Activated CD8-positive, alpha-beta memory T cell treated with anti-CD3 and anti-CD28 coated beads for 1 hour (primary cell): ENCODE measurements at places on chromosomes 16 and 17.

- no peak for DNase-seq
Measured at GRCh38 chr17:5780476-5780875, 196.2 kb upstream of the NLRP1 start.

DNA sequence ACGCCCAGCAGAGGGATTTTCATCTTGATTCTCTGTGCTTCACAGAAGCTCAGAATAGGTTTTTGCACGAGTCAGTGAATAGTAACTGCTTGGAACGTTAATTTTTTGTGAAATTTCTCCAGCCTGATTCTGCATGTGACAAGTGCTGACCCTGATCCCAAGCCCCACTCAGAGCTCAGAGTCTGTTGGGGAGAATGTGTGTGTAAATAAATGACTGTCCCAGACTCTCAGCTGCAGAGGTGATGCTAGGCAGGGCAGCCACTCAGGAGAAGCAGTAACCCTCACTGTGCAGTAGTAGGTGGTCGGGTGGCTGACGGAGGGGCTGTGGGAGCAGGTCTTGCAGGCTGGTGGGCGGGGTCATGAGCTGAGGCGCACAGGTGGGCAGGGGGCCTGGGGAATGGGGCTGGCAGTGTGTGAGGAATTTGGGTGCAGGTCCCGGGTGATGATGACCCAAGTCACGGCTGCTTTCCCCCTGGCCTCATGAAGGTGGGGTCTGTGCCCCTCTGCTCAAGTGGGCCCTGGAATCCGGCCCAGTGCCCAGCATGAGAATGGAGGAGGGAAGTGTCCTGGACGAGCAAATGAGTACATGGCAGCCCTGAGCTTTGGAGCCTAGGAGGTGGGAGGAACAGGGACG lies 16.3 kb upstream of the FOXK2 start:
- DNase-seq, result no peak

- DNase-seq, result no peak
Measured at GRCh38 chr17:35900708-35901480, 20.7 kb upstream of the CCL5 start.

- no peak for DNase-seq
Measured at GRCh38 chr17:37327341-37328090, 48.3 kb upstream of the C17orf78 start.

DNA sequence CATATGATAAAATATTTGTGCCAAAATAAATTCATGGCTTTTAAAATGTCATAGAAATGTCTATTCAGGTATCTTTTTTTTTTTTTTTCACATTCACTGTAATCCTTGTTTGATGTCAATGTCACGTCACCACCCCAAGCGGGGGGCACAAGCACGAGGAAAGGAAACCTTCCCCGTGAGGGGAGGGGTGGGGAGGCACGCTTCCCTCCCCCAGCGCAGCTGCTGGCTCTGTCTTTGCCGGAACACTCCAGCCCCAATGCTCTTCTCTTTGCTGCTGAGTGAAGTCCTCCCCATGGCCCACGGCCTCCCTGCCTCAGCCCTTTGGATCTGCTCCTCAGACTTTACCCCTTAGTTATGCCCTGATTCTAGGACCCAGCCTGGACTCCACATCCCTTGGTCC lies 1.5 kb downstream of the SLC35G3 start:
- DNase-seq, result no peak

DNA sequence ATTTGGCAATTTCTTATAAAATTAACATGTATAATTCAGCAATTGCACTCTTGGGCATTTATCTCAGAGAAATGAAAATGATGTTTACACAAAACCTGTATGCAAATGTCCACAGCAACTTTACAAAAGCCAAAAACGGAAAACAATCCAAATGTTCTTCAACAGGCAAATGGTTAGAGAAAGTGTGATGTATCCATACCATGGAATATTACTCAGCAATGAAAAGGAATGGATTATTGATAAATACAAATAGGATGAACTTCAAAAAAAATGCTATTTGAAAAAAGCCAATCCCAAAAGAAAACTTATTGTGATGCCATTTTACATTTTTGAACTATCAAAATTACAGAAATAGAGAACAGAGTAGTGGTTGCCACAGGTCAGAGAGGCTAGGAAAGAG lies 37.2 kb upstream of the ABCA10 start:
- DNase-seq, result no peak

GRCh38 chr17:27817731-27818130 lies 17.4 kb upstream of the NOS2 start:
- DNase-seq, result no peak

DNA sequence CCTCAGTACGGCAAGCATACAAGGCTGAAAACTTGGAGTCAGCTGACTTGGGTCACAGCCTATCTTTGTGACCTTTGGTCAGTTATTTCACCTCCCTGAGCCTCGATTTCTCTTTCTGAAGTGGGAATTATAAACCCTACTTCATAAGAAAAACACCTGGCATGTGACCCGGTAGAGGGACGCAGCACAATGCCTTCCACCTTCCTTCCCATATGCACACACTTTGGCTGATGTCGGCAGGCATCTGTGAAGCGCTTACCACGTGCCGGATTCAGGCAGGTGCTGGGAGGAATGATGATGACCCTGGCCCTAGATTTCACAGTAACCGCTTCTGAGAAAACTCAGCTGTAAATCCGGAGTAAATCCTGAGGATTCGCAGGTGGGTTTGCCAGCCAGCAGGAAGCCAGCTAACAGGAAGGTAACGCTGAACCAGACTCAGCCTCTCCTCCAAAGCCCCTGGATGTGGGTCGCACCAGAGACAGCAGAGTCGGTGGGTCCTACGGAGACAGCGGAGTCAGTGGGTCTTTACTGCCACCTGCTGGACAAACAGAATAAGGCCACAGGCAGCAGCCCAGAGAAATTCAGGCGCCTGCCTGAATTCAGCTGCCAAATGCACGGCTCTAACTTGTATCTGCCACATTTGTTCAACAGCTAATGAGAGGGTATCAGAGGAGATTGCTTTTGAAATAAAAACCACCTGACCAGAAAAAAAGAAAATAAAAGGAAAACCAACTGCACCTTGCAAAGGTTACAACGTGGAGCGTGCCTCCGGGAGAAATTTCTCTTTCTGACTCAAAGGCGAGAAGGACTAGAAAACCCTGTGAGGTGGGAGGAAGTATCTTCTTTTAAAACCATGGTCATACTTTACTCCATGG lies 16.6 kb downstream of the COPRS start:
- no peak for DNase-seq

- no peak for DNase-seq
Measured at GRCh38 chr17:79793924-79794304, 3.0 kb downstream of the CBX8 start.

GRCh38 chr17:78912082-78912481 lies 9.1 kb upstream of the CEP295NL start:
- DNase-seq, result no peak

DNA sequence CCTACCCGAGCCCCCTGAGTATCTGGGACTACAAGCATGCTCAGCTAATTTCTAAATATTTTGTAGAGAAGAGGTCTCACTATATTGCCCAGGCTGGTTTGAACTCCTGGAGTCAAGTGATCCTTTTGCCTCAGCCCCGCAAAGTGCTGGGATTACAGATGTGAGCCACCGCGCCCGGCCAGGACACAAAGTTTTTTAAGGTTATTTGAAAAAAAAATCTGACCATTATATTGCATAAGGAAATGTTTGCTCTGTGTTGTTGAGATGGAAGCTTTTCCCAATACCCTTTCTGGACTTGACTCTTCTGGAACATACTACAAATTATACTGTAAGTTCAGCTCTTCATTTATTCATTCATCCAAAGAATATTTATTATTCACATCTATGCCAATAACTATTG lies 133.3 kb upstream of the TMEM97 start:
- DNase-seq, result no peak

DNA sequence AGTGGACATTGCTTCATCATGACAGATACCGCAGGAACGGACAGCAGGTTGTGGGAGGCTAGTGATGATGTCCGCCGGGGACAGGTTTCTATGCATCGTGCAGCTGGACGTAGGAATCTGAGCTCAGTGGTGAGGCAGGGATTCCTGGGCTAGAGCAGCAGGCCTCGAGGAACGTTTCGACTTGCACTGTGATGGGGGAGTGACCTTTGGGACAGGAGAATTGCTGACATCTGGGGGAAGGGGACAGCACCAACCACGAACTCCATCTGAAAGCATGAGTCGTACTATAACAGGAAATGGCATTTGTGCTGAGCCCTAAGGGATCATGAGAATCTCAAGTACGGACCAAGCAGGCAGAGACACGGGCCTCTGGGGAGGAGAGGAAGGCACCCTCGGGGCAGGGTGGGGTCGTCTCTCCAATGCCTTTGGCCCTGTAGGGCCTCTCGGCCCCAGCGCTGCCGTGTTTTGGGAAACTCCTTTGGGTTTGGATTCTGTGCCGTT lies 65.8 kb upstream of the ENDOV start:
- DNase-seq, result no peak

- no peak for DNase-seq
Measured at GRCh38 chr17:1087381-1088241, 90.7 kb downstream of the TIMM22 start.

DNA sequence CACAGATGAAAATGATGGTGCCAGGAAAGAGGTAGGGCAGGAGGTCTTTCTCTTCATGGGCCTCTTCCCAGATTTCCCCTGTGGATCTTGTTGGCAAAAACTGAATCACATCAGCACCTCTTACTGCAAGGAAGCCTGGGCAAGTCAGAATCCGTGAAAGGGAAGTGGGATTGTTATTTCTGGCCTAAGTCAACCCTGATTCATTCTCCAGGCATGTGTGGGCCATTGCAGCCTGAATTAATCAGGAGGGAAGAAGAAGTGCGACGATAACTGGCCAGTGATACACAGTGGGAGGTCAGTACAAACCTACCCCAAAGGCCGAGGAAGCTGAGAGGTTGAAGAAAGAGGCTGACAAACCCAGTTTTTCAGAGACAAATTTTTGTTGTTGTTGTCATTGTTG lies 17.9 kb upstream of the NSMCE1 start:
- no peak for DNase-seq

DNA sequence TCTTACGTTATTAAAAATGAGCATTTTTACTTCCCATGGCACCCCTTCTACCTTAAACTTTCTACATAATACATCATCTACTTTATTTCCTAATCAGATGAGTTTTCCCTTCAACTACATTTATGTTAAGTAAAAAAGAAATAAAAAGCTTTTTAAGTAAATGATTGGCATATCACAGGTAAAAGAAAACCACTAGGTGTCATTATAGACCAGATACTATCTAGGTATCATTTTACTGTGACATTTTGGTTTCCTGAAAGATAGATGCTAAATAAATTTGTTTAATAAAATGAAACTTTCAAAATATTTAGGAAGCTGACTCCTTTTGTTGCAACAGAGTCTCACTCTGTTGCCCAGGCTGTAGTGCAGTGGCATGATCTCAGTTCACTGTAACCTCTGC lies 3.8 kb upstream of the CMTM1 start:
- DNase-seq, result no peak

- no peak for DNase-seq
Measured at GRCh38 chr17:68526548-68526947, 14.3 kb downstream of the PRKAR1A start.

- DNase-seq, result no peak
Measured at GRCh38 chr17:49078248-49078647, 54.3 kb upstream of the B4GALNT2 start.

- DNase-seq, result no peak
Measured at GRCh38 chr17:323181-323580, 29.4 kb downstream of the RPH3AL start.

- DNase-seq, result no peak
Measured at GRCh38 chr17:12509801-12510200, 155.9 kb upstream of the MYOCD start.

DNA sequence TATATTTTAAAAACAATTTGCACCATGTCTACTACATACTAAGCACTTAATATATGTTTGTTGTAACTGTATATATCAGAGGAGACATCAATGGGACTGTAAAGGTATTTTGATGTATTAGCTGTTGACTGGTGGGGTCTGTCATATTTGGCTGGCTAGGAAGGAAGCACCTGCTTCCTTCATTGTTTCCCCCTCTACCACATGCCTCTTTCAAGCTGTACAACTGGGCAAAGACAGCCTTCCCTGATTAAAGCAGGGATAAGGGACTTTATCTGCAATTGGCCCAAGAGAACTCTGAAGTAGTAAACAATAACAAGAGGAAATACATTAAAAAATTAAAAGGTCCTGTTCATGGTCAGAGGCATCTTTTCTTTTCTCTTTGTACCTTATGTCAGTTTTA lies 5.5 kb upstream of the SLFN12L start:
- no peak for DNase-seq

- DNase-seq, result no peak
Measured at GRCh38 chr17:38326996-38327792, 16.6 kb downstream of the GPR179 start.

- DNase-seq, result no peak
Measured at GRCh38 chr16:22770866-22771265, 43.1 kb upstream of the HS3ST2 start.

GRCh38 chr16:48231727-48232492 lies 12.2 kb upstream of the LONP2 start:
- no peak for DNase-seq

DNA sequence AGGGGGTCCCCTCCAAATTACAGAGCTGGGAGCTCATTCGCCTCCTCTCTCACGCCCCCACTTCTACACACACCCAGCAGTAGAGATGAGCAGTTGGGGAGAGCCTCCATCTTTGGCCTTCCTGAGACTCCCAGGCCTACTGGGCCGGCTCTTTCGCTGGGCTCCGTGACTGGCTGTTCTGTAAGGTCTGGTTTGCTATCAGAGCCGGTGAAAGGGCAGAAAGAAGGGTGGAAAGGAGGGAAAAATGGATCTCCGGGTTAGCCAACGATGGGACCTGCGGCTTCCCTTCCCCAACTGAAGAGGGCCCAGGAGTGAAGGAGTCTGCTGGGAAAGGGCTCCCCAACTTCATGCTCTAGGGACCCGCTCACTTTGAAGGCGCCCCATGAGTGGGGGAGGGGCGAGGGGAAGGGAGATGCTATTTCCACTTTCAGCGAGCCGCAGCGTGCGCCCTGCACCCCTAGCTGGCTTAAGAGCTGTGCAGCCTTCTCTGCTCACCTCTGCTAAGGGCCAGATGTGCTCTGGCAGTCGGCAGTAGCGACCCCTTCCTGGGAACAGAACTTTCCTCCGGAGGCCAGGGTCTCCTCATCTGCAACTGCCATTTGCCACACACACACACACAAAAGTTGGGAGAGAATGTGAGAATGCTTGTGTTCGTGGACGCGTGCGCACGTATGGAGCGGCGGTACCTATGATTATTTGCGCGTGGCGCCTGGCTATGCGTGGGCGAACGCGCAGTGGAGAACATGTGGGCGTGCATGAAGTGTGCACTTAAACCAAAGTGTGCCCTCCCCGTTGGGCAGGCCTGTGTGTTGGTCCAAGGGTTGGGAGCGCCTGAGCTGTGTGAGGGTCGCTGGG lies 2.9 kb upstream of the FOXF1 start:
- DNase-seq, result no peak

- no peak for DNase-seq
Measured at GRCh38 chr17:75457047-75457654, 716 bp downstream of the TMEM94 start.

- DNase-seq, result no peak
Measured at GRCh38 chr17:74954665-74955421, 17.7 kb downstream of the HID1 start.
